Activated naive CD4-positive, alpha-beta T cell treated with anti-CD3 and anti-CD28 coated beads for 36 hours (primary cell): ENCODE measurements at places on chromosomes 7 and 10. TPM values are rescaled to one million over a fixed set of nuclear protein-coding genes. Genes with fewer than 3 reads are reported as not detected.

- no peaks in the 10 kb centered on the region for H3K4me1 ChIP-seq
- no peak overlapping the region for H3K27ac ChIP-seq
- H3K27me3 ChIP-seq = peaks cover 4% of the 10 kb centered on the region
- no peaks in the 10 kb centered on the region for H3K36me3 ChIP-seq
- H3K4me3 ChIP-seq = no peak overlapping the region
These were observed 52.8 kb downstream of the BMPER start for GRCh38 chr7:33958104-33958503.

HOXA2 gene
- total RNA-seq = not detected

STEAP1 gene
- total RNA-seq = 2.6 TPM

DNA sequence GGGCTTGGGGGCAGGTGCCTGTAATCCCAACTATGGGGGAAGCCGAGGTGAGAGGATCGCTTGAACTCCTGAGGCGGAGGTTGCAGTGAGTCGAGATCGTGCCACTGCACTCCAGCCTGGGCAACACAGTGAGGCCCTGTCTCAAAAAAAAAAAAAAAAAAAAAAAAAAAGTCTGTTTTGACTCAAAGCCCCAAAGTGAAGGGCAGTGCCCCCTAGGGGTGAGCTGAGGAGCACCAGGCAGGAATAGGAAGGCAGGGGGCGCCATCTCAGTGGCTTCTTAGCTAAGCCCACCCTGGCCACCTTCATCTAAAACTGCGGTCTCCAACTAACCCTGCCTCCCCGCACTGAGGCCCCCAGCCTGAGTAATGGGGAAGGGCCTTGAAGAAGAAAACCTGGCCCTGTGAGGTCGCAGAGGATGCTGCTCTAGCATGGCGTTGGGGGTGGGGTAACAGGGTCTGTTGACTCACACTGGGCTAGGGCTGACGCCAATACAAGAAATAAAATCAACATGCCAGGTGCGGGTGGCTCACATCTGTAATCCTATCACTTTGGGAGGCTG, 9.8 kb downstream of the PODXL start:
- H3K27ac ChIP-seq = no peak overlapping the region
- peaks cover 5% of the 10 kb centered on the region for H3K27me3 ChIP-seq
- no peaks in the 10 kb centered on the region for H3K4me1 ChIP-seq
